ENCODE measurements at places on chromosomes 1 and 21. TPM values are rescaled to one million over a fixed set of nuclear protein-coding genes. Genes with fewer than 3 reads are reported as not detected.

GRCh38 chr21:39444421-39445180 lies 977 bp downstream of the LCA5L start:
- peak overlapping the region; percentile 87 for H3K27ac ChIP-seq
- H3K27me3 ChIP-seq, result no peaks in the 10 kb centered on the region
- peak overlapping the region; percentile 86 for H3K4me3 ChIP-seq
- peak; percentile 60 for DNase-seq
- H3K36me3 ChIP-seq, result no peaks in the 10 kb centered on the region
- H3K4me1 ChIP-seq, result peaks cover 3% of the 10 kb centered on the region

- no peak for DNase-seq
- no peak overlapping the region for H3K4me3 ChIP-seq
- peaks cover 14% of the 10 kb centered on the region for H3K36me3 ChIP-seq
- no peaks in the 10 kb centered on the region for H3K27me3 ChIP-seq
- H3K4me1 ChIP-seq, result peaks cover 16% of the 10 kb centered on the region
These were observed 5.4 kb downstream of the TMEM59 start for GRCh38 chr1:54047384-54048305.

GRCh38 chr1:25834894-25835293 lies 15.1 kb downstream of the MTFR1L start:
- no peaks in the 10 kb centered on the region for H3K36me3 ChIP-seq
- H3K27ac ChIP-seq, result no peak overlapping the region
- no peaks in the 10 kb centered on the region for H3K27me3 ChIP-seq

- no peak overlapping the region for H3K4me3 ChIP-seq
- DNase-seq, result no peak
- no peak overlapping the region for H3K27ac ChIP-seq
- H3K36me3 ChIP-seq, result no peaks in the 10 kb centered on the region
- H3K4me1 ChIP-seq, result no peaks in the 10 kb centered on the region
These were observed 17.6 kb upstream of the TSHB start for GRCh38 chr1:115012006-115012405.

HES3 gene
- not detected for total RNA-seq

- H3K4me3 ChIP-seq, result no peak overlapping the region
- H3K4me1 ChIP-seq, result peaks cover 9% of the 10 kb centered on the region
- H3K27me3 ChIP-seq, result no peaks in the 10 kb centered on the region
- H3K36me3 ChIP-seq, result no peaks in the 10 kb centered on the region
- peak overlapping the region; percentile 33 for H3K27ac ChIP-seq
These were observed 22.4 kb upstream of the SYNC start for GRCh38 chr1:32724678-32725614.

- no peaks in the 10 kb centered on the region for H3K36me3 ChIP-seq
- DNase-seq, result no peak
- no peaks in the 10 kb centered on the region for H3K4me1 ChIP-seq
- no peak overlapping the region for H3K4me3 ChIP-seq
- H3K27ac ChIP-seq, result no peak overlapping the region
These were observed 235.6 kb downstream of the NPHP4 start for GRCh38 chr1:5756434-5757186.

DNA sequence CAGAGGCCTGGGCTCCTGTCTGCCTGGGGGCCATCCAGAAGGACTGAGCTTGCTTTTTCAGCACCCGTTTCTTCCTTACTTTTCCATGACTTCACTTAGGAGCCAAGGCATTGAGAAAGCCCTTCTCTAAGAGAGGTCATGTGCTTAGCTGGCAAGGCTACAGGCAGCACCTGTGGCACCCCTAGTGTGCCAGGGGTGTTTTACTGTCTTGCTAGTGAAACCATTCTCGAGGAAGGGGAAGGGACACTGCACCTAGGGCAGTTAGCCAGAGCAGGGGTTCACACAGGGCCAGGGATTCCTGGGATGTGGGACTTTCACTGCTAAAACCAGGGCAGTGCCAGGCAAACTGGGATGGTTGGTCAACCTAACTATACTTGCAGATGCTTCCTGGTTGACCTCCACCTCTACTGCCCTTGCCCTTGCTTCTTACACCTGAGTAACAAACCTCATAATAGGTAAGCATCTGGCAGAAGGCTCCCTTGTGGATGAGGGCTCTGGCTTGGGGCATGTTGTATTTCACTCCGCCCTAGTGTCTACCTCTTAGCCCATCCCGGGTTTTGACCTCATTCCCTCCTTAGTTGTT lies 69.2 kb downstream of the NOS1AP start:
- DNase-seq, result no peak
- H3K27me3 ChIP-seq, result no peaks in the 10 kb centered on the region
- H3K27ac ChIP-seq, result no peak overlapping the region
- no peaks in the 10 kb centered on the region for H3K4me1 ChIP-seq
- H3K4me3 ChIP-seq, result no peak overlapping the region

DNA sequence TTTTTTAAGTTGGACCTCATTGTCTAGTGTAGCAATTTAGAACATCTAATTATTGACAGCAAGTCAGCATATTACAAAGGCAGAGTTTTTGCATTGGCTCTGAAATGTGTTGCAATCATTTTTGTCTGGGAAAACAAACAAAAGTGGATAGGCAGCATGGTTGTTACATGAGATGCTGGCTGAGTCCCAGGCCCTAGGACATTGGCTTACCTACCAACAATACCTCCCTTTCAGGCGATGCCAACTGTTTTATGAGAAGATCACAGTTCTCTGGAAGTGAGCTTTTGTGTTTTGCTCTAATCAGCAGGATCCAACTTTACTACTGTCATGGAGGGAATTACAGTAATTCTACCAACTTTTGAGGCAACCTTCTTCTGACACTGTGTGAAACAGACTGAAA lies 71.5 kb upstream of the CXADR start:
- DNase-seq, result no peak
- no peak overlapping the region for H3K4me3 ChIP-seq
- H3K36me3 ChIP-seq, result no peaks in the 10 kb centered on the region

DNA sequence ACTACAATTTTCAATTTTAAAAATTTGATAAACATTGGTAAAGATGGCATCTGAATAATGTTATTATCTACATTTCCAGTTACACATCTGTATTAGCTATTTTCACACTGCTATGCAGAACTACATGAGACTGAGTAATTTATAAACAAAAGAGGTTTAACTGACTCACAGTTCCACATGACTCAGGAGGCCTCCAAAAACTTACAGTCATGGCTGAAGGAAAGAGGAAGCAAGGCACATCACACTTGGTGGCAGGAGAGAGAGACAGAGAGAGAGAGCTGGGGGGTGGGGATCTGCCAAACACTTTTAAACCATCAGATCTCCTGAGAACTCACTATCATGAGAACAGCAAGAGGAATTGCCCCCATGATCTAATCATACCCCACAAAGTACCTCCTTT lies 850.0 kb downstream of the LTN1 start:
- H3K36me3 ChIP-seq, result no peaks in the 10 kb centered on the region
- no peaks in the 10 kb centered on the region for H3K27me3 ChIP-seq
- no peak overlapping the region for H3K4me3 ChIP-seq
- no peak for DNase-seq
- H3K4me1 ChIP-seq, result no peaks in the 10 kb centered on the region
- no peak overlapping the region for H3K27ac ChIP-seq
